ENCODE measurements at places on chromosomes 7 and 10. TPM values are rescaled to one million over a fixed set of nuclear protein-coding genes. Genes with fewer than 3 reads are reported as not detected.

Gene BAZ1B
- total RNA-seq, result 51.2 TPM

Gene TLL2
- total RNA-seq, result not detected

Gene DDIT4
- total RNA-seq, result 300 TPM

Gene TAS2R5
- total RNA-seq, result 1.1 TPM

Gene CDC14C
- not detected for total RNA-seq

Gene ZNF503
- 0.50 TPM for total RNA-seq

Gene NEUROG3
- not detected for total RNA-seq

Gene NYAP1
- 1.3 TPM for total RNA-seq

Gene OR2A12
- not detected for total RNA-seq

Gene GRID2IP
- 0.17 TPM for total RNA-seq

Gene MASTL
- total RNA-seq, result 26.4 TPM

Gene BRI3
- 77.1 TPM for total RNA-seq

Gene UCN3
- not detected for total RNA-seq

Gene CFTR
- not detected for total RNA-seq

Gene MSRB2
- total RNA-seq, result 1.1 TPM

Measured in T-helper 17 cell (primary cell).